CD4-positive, CD25-positive, alpha-beta regulatory T cell (primary cell): ENCODE measurements at places on chromosomes 3 and 15.
A peak's percentile ranks its signal among the peaks of the same experiment; 100 is the strongest.

DNA sequence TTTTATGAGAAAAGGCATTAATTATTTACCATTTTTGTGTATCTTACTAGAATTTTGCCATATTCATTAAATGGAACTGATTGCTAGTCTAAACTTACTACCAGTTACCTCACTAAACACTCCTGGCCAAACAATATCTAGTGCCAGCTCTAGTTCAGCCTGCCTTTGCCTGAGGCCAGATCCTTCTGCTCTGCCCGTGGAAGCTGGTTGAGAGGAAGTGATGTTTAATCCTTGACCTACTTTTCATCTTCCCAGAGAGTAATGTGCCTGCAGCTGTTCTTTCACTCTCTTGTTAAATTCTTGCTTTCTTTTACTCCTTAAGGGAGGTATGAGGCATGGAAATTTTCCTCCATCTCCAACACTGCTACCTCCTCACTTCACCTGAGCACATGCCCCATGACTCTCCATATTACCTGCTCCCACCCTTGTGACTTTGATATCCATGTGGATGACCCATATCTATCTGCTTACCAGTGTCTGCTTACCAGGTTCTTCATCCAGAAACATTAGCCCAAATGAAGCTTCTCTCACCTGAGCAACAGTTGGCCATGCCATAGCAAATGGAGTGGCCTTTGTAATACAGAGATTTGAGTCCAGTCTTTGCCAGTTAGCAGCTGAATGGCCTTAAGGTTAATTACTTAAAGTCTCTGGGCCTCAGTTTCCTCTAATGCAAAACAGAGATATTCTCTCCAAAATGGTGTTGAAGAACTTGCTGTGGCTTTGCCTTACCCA lies 53.4 kb downstream of the UBE2E1 start:
- H3K4me3 ChIP-seq, result peak overlapping the region; percentile 15
- peaks cover 22% of the 10 kb centered on the region for H3K4me1 ChIP-seq
- peak overlapping the region; percentile 8 for H3K27ac ChIP-seq
- no peaks in the 10 kb centered on the region for H3K27me3 ChIP-seq

- H3K27me3 ChIP-seq, result no peaks in the 10 kb centered on the region
- H3K36me3 ChIP-seq, result no peaks in the 10 kb centered on the region
- no peak overlapping the region for H3K4me3 ChIP-seq
- no peaks in the 10 kb centered on the region for H3K4me1 ChIP-seq
- H3K27ac ChIP-seq, result no peak overlapping the region
Observed at GRCh38 chr15:28969511-28970085, 83.8 kb downstream of the APBA2 start.

DNA sequence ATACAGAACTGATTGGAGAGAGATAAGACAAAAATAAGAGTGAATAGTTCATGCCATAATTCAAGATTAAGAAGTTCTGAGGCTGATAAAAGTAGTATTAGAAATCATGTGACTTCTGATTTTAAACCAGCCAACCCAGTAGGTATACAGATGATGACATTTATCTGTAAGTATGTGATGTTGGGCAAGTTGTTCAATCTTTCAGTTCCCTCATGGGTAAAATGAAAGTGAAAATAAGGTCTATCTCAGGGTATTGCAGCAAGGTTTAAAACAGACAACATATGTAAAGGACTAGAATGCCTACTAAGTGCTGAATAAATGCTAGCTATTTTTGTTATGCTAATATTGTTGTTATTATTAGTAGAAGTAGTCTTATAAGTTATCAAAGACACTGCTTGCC lies 1055.7 kb downstream of the NAALADL2 start:
- DNase-seq, result no peak
- H3K4me1 ChIP-seq, result no peaks in the 10 kb centered on the region
- H3K4me3 ChIP-seq, result no peak overlapping the region
- no peak overlapping the region for H3K27ac ChIP-seq
- H3K27me3 ChIP-seq, result no peaks in the 10 kb centered on the region
- no peaks in the 10 kb centered on the region for H3K36me3 ChIP-seq

DNA sequence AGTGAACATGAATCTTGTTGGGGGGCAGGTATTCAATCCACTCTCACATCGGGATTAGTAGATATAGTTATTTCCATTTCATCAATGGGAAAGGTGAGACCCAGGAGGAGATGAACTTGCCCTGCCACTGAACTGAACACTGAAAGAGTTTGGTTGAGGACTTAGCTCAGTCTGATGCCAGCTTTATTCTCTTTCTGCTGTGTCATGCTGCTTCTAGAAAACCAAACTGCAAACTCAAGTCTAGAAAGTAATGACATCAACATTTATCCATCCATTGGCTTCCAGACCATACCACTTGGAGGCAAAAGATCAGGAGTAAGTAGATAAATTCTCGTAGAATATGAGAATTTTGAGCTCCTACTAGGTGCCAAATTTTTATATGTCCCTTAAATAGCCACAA lies 288.0 kb upstream of the CTNNB1 start:
- DNase-seq, result no peak
- H3K36me3 ChIP-seq, result no peaks in the 10 kb centered on the region
- H3K4me3 ChIP-seq, result no peak overlapping the region
- no peaks in the 10 kb centered on the region for H3K27me3 ChIP-seq
- no peaks in the 10 kb centered on the region for H3K4me1 ChIP-seq

DNA sequence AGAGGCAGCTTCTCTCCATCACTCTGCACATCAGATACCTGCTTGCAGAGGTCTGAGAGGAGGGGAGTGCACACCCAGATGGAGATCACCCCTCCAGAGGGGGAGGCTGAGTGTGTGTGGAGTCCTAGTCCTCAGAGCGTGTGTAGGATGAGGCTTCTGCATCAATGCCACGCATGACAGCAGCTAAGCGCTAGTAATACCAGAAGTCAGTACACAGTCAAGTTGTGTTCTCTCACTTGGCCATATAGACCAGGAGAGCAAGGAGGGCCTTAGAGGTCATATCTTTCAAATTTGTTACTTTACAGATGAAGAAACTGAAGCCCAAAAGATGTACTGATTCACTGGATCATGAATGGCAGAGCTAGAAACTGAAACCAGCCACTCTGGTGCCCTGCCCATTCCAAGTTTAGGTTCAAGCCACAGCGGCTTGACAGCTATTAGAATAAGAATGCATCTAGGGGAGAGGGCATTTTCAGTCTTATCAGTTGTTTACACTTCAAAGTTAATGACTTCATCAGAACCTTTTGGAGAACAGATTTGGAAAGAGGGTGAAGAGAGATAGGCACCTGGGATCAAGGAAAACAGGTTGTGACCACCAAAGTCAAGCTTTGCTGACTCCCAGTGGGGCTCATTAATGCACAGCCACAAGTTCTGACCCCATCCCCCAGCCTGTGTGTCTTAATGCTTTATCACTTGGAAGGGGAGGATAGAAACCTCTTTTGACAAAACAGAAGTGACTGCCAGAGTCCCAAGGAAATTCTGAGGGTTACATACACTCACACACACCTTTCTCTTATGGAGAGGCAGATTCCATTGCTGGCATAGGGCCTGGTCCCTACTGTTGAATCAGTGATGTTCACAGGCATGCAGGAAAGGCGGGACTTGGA lies 310.3 kb downstream of the CHST2 start:
- no peak for DNase-seq
- H3K36me3 ChIP-seq, result no peaks in the 10 kb centered on the region
- H3K27ac ChIP-seq, result no peak overlapping the region
- H3K4me3 ChIP-seq, result no peak overlapping the region

GRCh38 chr3:17639765-17640164 lies 102.7 kb downstream of the TBC1D5 start:
- no peaks in the 10 kb centered on the region for H3K27me3 ChIP-seq
- H3K4me3 ChIP-seq, result no peak overlapping the region

- no peaks in the 10 kb centered on the region for H3K4me1 ChIP-seq
- no peak overlapping the region for H3K4me3 ChIP-seq
- no peak for DNase-seq
- H3K27me3 ChIP-seq, result no peaks in the 10 kb centered on the region
- H3K36me3 ChIP-seq, result no peaks in the 10 kb centered on the region
- no peak overlapping the region for H3K27ac ChIP-seq
Observed at GRCh38 chr3:119731560-119732343, 28.9 kb downstream of the CFAP91 start.

GRCh38 chr3:137105277-137105977 lies 147.6 kb downstream of the IL20RB start:
- no peak for DNase-seq
- peaks cover 6% of the 10 kb centered on the region for H3K27me3 ChIP-seq
- H3K36me3 ChIP-seq, result no peaks in the 10 kb centered on the region
- H3K27ac ChIP-seq, result no peak overlapping the region
- no peaks in the 10 kb centered on the region for H3K4me1 ChIP-seq

DNA sequence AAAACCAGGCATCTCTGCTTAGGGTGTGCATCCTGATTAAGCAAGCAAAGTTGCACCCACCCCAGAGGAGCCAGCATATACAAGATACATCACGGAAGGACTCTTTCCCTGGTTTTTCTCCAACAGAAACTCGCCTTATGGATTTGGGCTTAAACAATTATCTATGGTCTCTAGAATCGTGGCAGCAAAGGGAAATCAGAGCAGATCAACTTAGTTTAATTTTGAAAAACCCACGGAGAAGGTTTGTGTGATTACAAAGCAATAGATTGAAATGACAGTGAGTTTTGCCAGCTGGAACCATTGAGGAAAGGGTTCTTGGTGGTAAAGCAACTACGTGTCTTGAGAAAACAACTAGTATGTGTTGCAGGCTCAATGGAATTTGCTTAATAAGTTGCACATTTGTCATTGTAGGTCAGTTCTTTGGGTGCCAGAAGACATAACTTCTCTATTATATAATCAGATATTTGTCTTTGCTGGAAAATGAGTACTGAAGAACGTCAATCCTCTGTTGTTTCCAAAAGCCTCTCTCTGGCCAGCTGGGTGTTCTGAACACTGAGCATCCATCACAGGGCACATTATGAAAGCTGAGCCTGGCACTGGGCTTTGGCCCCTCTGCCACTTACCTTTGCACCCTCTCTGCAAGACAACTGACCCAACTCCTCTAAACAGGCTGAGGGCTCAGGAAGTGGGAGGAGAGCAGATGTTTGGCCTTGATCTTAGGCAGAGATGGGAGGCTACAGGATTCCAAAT lies 75.7 kb upstream of the FBN1 start:
- H3K27me3 ChIP-seq, result no peaks in the 10 kb centered on the region
- H3K27ac ChIP-seq, result no peak overlapping the region
- no peaks in the 10 kb centered on the region for H3K36me3 ChIP-seq
- no peaks in the 10 kb centered on the region for H3K4me1 ChIP-seq

- H3K36me3 ChIP-seq, result no peaks in the 10 kb centered on the region
- H3K27ac ChIP-seq, result no peak overlapping the region
- no peak overlapping the region for H3K4me3 ChIP-seq
- peaks cover 9% of the 10 kb centered on the region for H3K27me3 ChIP-seq
Observed at GRCh38 chr15:40825661-40826422, 2.7 kb downstream of the PPP1R14D start.

DNA sequence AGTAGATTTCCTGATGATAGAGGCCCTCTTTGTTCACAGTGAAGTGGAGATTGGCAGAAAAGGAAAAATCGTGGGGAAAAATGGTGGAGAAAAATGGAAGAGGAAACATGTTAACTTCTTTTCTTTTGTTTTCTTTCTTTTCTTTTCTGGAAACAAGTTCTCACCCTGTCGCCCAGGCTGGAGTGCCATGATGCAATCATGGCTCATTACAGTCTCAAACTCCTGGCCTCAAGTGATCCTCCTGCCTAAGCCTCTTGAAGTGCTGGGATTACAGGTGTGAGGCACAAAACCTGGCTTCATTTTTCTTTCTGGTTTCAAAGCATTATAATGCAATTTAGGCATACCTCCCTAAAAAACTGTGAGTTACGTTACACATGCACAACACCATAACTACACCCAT lies 464.2 kb downstream of the MECOM start:
- H3K4me3 ChIP-seq, result no peak overlapping the region
- no peaks in the 10 kb centered on the region for H3K4me1 ChIP-seq
- no peak overlapping the region for H3K27ac ChIP-seq
- no peak for DNase-seq

- no peaks in the 10 kb centered on the region for H3K36me3 ChIP-seq
- no peaks in the 10 kb centered on the region for H3K4me1 ChIP-seq
- no peak overlapping the region for H3K4me3 ChIP-seq
- no peak for DNase-seq
Observed at GRCh38 chr15:63080634-63081250, 38.2 kb downstream of the TPM1 start.

DNA sequence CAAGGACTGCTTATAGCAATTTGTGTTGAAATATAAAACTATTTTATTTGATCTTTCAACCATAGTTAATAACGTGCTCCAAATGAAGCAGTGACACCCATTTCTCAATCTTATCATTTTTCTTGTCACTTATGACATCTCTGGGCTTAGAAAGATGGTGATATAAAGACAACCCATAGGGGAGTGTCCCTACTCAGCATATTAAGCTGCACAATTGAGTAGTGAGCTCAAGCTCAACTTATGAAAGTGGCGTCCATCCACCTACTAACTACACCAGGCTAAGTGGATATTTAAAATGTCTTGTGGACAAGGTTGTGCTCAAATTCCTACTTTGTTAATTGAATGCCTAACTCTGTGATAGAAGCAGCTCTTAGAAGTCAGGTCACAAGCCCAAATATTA lies 46.7 kb downstream of the SLC9C1 start:
- no peak for DNase-seq
- no peaks in the 10 kb centered on the region for H3K4me1 ChIP-seq
- H3K4me3 ChIP-seq, result no peak overlapping the region
- no peaks in the 10 kb centered on the region for H3K36me3 ChIP-seq
- H3K27ac ChIP-seq, result no peak overlapping the region

GRCh38 chr3:115098354-115099073 lies 48.6 kb downstream of the ZBTB20 start:
- H3K27me3 ChIP-seq, result no peaks in the 10 kb centered on the region
- peaks cover 15% of the 10 kb centered on the region for H3K4me1 ChIP-seq
- no peak overlapping the region for H3K4me3 ChIP-seq

DNA sequence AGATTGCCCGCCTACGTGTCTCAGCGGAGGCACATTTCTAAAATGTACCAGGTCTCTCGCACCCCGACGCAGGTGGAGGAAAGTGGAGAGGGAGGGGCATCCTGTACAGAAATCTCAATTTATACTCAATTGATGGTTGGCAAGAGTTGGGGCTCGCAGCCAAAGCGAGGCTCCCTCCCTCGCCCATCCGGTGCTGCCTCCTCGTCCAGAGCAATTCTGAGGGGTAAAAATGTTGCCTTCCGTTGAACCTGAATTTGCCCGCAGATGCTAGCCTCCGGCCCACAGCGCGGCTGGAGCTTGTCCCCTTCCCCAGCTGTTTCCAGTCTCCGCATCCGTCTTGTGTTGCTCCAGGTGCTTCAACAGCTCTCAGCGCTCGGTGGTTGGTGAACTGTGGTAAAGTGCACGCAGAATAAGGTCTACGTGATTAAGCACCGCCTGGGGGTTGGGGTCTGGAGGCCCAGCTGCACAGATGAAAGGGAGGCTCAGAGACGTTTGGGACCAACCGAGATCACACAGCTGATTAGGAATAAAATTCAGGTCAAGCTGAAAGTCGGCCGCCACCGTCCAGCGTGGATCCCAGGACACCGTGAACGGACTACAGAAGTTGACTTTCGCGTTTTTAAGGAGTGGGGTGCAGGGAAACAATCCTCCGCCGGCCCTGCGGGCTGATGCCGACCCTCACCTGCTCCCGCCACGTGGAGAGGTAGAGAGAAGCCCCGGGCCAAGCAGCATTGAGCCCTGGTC lies 846 bp upstream of the POLG start:
- peaks cover 48% of the 10 kb centered on the region for H3K4me1 ChIP-seq
- DNase-seq, result peak; percentile 27
